Brain microvascular endothelial cell (primary cell): ENCODE measurements at places on chromosomes 6 and 20.

DNA sequence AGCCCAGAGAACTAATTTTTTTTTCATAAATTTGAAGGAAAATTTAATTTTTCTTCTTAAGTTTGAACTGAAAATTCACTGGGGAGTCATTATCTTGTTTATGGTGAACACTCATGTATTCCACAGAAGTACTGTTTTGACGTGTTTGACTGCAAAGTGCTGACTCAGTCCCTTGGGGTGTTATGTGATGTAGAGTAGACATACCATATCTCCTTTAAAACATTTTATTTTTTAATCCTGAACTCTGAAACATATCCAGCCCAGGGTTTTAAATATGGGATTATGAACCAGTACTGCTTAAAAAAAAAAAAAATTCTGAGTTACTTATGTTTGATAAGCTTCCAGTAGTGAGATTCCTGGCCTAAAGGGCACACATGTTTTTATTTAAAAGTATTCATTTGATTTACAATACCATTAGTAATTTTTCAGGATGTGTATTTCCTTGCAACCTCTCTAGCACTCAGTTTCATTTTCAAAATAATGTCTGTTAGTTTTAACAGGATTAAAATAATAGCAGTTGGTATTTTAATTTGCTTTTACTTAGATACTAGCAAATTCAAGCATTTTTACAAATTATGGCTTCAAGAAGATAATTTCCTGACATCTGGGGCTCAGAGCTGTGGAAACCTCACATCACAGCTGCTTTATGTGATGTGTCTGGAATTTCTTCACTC is 81.7 kb upstream of the PDE10A start:
- peak; percentile 35 for DNase-seq

DNA sequence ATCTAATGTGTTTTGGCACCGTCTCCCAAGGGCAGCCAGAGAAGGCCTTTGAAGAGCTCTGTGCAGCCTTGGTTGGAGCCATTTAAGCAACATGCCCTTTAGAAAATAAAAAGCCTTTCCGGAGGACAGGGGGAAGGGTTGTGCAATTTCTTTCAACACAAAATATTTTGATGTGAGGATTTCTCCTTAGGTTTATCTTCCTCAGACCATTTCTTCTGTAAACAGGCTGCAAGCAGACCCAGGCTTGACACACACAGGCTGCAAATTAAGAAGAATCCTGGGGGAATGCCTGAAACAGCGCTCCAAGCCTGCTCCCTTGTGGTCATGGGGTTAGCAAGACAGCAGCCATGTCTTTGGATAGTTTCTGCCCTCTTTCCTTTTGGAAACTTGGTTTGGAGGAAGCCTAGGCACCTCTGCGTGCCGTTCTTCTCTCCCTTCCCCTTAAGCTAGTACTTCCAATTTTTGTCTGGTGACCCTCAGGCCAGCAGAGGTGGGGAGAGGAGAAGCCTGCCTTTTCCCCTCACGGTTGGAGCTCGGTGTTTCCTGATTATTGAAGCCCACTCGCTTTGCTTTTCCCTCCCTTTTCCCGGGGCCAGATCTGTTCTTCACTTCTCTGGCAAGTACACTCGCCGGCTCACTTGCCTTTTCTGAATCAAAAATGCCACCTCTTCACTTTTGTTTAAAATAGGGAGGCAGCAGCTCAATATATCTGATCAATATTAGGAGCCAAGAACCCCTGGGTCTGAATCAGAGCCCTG is 39.6 kb upstream of the NOX3 start:
- DNase-seq, result peak; percentile 82

DNA sequence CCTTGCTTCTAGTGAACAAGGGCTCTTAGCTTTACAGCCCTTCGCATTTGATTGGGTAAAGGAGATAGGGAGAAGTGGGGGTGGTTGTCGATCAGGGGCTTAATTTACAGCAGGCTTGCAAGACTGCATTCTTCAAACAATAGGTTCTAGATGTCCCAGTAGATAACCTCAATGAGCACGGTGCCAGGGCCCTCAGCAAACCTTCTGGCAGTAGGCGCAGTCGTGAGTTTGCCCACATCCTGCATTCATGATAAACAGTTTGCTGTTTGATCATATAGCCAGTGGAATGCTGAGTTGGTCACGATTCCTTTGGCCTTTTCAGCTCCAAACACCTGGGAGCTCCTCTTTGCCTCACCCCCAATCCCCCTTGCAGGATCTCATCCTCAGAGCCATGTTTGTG is 27.5 kb downstream of the SUN5 start:
- DNase-seq, result no peak

- no peak for DNase-seq
Measured at GRCh38 chr20:45467861-45468260, 1.7 kb upstream of the WFDC2 start.

DNA sequence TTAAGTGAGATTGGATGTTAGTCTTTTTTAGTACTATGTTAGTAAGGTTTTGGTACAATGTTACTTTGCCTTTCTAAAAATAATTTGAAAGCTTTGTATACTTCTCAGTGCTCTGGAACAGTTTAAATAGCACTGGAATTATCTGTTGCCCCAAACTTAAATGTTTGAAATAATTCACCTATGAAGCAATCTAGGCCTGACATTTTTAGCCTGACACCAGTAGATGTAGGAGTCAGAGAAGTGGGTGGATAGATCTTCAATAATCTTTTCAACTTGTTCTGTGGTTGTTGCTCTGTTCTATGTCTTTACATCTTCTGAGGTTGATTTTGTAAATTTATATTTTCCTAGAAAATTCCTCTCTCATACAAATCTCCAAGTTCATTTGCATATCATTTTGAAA is 103.1 kb upstream of the ADGRF1 start:
- DNase-seq, result no peak

GRCh38 chr20:17673084-17673483 is 9.0 kb downstream of the RRBP1 start:
- DNase-seq, result no peak

DNA sequence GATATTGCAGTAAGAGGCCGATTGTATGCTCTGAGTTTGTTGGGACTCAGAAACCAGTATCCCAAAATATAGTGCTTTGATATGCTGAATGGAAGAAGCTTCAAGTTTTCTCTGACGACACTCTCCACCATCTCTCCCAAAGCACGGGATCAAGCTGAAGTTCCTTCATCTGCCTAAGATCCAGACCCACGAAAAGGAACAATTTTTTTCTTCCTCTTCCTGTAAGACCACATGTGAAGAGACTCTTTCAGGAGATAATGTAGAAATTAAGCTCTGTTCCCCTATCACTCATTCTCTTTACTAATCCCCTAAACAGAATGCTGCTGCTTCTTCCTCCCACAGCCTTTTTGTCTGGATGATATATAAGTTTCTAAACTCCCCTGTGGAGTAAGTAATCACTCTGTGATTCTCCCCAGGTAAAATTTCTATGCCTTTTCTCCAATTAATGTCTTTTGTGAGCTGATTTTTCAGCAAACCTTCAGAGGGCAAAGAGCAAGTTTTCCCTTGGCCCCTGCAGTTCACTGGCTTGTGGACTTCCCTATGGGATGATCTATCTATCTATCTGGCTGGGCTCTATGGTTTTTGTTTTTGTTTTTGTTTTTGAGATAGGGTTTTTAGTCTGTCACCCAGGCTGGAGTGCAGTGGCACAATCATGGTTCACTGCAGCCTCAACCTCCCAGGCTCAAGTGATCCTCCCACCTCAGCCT is 13.5 kb upstream of the PNRC1 start:
- DNase-seq, result no peak

DNA sequence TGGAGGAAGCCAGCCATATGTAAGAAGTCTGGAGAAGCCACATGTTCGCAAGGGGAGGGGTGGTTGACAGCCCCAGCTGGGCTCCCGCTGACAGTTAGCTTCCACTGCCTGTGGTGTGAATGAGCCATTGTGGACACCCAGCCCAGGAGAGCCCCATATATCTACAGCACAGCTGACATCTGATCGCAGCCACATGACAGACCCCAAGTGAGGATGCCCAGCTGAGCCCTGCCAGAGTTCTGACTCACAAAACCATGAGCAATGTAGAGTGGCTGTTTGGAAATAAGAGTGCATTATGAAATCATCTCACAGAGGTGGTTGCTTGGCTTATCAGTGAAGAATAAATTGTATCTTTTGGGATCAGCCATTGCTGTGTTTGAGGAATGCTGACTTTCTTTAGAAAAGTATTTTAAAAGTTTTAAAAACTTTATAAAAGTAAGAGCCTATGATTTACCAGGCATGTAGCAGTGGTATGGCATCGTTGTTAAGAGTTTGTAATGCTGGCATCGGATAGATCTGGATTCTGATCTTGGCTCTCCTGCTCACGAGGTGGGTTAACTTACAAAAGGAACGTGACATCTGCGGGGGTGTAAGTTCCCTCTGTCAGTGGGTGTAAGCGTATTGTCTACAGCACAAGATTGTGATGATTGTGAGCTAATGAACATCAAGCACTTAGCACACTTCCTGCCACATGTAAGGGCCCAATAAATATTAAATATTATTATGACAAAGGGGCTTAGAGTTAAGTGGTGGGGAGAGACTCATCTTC is 24.1 kb downstream of the CFAP61 start:
- DNase-seq, result peak; percentile 46

DNA sequence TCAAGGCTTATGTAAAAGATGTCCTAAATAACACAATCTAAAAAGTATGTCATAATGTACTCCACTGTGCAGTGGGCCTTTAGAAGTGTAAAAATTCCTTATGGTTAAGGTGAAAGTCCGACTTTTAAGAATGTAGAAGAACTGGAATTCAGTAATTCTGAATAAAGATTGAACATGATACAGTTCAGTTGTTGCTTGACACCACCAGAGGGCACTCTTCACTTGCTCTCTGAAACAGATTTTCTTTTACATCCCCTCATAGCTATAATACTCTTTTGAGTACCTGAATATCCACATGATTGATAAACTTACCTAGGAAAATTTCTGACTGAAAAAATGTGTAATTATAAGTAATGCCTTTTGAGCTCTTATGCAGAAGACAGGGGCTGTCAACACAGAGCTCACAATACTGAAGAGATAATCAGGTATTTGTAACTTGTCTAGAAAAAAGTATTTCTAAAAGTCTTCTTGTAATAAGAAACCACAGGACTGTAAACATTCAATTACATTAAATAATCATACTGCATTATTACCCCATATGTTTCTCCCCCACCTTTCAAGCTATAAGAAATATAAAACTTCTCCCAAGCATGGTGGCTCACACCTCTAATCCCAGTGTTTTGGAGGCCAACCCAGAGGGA is 92.1 kb downstream of the POPDC3 start:
- DNase-seq, result peak; percentile 40

GRCh38 chr6:82555801-82556200 is 192.2 kb downstream of the TPBG start:
- DNase-seq, result no peak

- no peak for DNase-seq
Measured at GRCh38 chr6:38527371-38527770, 112.4 kb downstream of the BTBD9 start.

- no peak for DNase-seq
Measured at GRCh38 chr6:15927531-15928225, 201.2 kb upstream of the MYLIP start.

DNA sequence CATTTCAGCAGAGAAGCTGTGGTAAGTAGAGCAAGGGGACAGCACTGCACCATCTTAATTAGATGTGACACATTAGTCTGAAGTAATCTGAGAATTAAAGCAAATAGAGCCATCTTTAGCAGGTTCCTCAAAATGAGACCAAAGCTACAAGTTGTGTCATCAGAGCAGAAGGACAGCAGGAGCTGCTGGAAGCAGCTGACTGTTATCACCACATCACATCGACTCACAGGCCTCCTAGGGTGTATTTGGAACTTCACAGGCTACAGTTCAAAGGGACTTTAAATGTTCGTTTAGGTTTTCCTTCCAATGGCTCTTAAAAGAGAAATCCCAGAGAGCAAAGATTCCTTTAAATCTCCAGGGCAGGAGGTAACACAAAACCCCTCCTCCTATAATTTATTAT is 69.5 kb downstream of the LCA5 start:
- DNase-seq, result peak; percentile 32

GRCh38 chr6:8047541-8048292 is 16.5 kb downstream of the BLOC1S5 start:
- no peak for DNase-seq

DNA sequence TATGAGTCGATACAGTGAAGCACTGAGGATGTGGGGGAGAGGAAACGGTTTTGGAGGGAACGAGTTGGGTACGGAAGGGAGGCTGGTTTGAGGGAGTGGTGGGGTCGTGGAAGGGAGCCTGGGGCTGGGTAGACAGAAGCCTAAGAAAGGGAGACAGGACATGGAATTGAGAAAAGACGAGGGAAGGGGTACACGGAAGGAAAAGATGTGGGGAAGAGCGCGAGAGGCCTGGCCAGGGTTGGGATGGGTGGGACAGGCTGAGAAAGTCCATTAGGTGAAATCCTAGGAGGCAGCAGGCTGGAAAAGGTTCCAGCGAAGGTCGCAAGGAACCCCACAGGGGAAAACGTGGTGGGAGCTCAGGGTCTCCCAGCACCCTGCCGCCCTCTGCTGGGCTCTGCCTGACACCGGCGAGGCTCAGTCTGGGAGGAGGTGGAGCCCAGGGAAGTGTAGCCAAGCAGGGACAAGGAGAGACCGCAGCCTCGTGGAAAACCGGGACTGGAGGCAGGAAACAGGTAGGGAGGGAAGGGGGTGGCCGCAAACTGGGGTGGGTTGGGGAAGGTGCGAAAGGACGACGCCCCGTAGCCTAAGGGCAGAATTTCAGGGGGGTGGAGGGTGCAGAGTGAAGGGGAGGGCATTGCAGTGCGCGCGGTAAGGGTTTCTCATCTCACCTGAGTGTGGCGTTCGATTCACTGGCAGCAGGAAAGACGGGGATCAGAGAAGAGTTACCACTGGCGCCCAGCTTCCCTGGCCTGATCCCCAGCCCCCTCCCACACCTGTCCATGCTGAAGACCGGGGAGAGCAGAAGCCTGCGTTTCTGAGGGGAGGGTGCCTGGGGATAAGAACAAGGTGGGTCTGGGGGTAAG is 4.3 kb downstream of the GABBR1 start:
- peak; percentile 73 for DNase-seq

- no peak for DNase-seq
Measured at GRCh38 chr6:46909371-46909770, 12.4 kb downstream of the ADGRF5 start.

GRCh38 chr6:159513914-159514313 is 179.1 kb downstream of the SOD2 start:
- no peak for DNase-seq

DNA sequence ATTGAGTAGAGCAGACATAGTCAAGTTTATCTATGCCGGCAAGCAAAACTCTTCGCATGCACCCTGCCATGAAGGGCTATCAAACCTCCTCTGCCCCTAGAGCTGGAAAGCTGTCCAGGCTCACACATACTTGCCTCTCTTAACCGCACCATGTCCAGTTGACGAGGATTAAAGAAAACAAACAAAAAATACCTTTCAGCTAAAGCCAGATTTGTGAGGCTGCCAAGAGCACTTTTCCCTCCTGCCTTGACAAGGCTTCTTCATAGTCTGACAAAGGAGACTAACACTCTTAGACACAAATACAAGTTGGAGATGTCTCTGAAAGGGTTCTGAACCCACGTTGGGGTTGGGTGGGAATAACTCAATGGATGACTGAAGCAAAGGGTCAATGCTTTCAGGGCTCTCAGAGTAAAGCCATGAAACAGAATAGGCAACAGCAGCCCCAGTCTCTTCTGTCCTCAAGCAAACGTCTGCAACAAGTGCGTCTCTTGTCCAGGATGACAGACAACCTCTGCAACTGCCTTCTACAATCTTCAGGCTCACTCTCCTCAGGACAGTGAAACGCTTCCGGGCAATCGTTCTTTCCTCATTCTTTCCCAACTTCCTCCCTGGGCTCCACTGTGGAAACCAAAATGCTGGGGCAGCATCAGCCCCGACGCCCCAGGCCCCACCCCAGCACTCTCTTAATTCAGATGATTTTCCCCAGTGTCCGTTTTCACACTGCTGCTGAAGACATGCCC is 57.8 kb downstream of the AGPAT4 start:
- DNase-seq, result peak; percentile 50

- DNase-seq, result no peak
Measured at GRCh38 chr6:156511051-156511450, 266.1 kb upstream of the ARID1B start.
